Right ventricle myocardium inferior (tissue), 1 donor: ENCODE measurements at places on chromosomes 11 and 22. TPM values are rescaled to one million over a fixed set of nuclear protein-coding genes. Genes with fewer than 3 reads are reported as not detected.

- no peak for DNase-seq
Measured at GRCh38 chr11:122207921-122208764, 92.1 kb upstream of the BLID start.

DNA sequence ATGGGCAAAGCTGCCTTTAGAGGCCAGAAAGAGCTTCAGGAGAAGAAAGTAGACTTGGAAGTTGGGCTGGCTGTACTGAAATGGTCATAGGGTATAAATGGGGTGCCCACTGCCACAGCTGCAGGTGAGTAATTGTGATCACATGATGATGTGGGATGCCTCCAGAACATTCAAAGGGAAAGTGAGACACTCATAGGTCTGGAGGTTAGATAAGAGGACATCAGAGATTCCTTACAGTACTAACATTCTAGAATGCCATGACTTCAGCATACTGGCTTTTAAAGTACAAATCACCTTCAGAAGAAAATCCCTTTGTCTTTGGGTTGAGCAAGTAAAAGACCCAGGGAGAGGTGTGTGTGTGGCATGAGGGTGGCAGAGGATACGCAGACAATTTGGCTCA lies 419.2 kb downstream of the TENM4 start:
- no peak for DNase-seq

DNA sequence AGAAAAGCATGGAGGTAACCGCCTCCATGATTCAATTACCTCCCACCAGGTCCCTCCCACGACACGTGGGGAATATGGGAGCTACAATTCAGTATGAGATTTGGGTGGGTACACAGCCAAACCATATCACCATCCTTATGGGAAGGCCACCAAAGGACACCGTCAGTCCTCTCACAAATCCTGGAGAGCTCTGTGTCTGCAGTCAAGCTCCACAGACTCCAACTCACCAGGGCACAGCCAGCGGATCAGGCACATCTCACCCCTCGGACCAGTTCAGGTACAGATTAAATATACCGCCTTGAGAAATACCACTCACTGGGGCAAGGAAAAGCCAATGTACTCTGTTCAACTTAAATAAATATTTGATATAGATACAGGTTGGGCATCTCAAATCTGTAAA lies 100.3 kb downstream of the MICAL3 start:
- no peak for DNase-seq

- peak; percentile 91 for DNase-seq
Measured at GRCh38 chr11:16613512-16614381, 124.7 kb upstream of the C11orf58 start.

- DNase-seq = peak; percentile 60
Measured at GRCh38 chr11:67647471-67647870, 3.1 kb downstream of the ACY3 start.

DNA sequence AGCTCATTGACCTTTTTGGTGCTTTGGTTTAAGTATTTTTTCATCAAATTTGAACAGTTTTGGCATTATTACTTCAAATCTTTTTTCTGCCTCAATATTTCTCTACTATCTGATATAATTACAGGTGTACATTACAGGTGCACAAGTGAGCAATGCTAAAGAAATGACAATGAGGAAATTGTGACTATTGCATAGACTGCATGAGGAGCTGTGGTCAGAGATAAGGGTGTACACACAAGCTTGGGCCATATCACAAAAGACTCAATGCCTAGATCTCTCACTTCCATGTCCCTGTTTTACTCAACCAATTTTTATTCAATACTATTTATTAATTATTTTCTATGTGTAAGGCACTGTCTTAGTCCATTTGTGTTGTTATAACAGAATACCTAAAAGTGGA lies 251.0 kb upstream of the UBASH3B start:
- no peak for DNase-seq

- DNase-seq = no peak
Measured at GRCh38 chr11:59358595-59358994, at the start of gene OR5AN1. Gene OR5AN1, plus strand, starts transcription at chr11:59358895. Its CDS starts 5,564 bp downstream, at chr11:59364459.

DNA sequence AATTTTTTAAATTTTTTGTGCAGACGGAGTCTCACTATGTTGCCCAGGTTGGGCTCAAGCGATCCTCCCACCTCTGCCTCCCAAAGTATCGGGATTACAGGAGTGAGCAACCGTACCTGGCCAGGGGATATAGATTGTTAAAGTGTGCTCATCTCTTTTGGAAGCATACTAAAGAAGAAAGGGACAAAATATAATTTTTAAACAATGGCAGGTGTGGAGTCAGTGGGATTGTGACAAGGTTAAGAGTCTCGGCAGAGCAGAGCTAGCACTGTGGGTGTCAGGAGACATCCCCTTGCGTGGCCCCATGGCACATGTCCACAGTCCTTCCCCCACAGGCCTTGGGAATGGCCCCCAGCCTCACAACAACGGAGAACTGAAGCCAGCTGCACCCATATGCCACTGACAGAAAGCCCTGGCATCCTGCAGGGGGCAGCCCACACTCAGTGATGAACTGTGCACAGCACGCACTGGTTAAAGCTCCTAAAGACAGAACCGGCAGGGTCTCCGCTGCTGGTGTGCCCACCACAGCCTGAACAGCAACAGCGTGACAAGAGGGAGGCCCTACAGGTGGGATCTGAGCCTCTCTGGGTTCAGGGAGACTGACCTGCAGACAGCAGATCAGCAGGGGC lies 29.9 kb downstream of the SERPIND1 start:
- no peak for DNase-seq

DNA sequence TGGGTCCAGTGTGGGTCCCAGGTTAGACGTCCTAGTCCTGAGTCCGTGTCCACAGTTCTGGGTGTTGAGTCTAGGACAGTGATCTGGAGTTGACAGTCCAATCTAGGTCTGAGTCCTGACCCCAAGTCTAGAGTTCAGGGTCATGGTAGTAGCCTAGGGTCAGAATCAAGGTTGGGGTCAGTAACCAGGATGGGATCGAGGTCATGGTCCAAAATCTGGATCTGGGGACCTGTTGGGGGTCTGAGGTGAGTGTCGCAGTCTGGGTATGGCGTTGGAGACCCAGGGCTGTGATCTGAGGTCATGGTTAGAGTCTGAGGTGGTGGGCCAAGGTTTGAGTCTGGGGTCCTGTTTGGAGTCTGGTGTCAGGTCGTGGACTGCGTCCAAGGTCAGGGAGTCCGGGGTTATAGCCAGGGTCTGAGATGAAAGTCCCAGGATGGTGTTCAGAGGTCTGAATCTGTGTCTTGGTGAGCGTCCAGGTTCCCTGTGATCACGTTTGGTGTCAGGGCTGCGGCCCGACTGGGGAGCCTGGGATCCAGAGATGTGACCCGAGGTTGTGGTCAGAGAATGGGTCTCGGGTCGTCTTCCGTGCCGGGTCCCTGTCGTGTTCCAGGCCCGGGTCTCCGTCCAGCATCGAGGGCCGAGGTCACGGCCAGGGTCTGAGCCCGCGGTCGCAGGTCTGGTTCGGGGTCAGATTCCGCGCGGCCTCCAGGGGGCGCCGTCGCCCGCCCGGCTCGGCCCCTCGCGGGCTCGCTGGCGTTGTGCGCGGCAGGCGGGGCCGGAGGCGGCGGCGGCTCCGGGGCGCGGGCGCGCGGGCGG lies 432 bp upstream of the GRK2 start:
- DNase-seq = peak; percentile 92

DNA sequence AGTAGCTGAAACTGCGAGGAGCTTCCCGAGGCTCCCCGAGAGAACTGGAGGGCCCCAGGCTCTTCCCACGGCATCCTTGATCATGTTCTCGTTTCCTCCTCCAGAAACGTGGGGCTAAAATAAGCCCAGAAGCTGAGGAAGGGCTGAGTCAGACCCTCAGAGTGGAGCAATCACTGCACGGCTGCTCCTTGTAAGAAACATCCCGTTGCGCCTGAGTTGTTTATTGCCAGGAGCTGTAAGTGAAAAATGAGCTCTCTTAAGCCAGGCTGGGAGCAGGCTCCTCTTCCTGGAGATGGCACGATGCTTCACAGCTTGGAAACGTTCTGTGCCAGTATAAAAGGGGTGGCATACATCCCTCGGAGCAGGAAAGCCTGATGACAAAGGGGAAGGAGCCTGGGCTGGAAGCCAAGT lies 47.3 kb upstream of the SYN3 start:
- DNase-seq = no peak

DNA sequence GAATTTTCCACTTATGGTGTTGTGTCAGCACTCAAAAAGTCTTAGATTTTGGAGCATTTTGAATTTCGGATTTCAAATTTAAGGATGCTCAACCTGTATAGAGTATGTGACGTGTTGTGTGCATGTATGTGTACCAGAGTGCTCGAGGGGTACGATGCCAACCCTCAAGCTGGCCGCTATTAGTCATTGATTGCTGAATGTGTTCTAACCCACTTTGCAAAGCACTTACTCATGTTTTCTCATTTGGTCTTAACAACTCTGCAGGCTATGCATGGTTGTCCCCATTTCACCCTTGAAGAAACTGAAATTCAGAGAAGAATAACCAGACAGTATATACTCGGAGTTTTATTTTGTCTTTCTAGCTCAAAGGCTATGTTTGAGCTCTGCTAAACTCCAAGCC lies 196.4 kb upstream of the TENM4 start:
- DNase-seq = no peak

- DNase-seq = no peak
Measured at GRCh38 chr11:70108250-70108649, 30.1 kb downstream of the ANO1 start.

DNA sequence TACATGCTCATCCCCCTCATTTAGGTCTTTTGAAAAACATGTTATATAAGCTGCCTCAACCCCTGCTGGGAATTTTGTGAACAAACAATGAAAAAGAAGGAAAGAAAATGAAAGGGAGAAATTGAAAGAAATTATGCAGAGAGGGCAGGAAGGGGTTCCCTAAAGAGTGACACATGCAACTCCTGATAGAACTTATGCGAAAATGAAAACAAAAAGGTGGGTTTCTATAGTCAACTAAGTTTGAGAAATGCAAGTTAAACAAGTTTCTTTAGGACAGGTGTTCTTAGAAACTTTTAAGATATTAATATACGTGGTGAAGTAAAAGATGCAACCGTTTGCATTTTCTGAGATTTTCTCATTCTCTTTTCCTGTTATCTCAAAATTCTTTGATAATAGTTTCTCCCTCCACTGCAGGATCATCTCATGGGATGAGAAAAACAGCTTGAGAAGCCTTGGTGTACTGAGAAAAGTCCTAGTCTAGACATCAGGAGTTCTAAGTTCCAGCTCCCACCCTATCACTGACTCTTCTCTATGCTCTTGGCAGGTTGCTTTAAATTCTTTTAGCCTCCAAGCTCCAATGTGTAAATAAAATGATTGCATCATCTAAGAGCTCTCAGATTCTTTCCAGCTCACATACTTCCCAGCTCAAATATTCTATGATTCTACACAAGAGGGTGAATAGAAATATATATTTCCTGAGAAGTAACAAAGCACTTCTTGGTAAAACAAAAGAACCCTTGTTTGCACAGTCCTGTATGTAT lies 109.2 kb downstream of the FAM76B start:
- no peak for DNase-seq

- no peak for DNase-seq
Measured at GRCh38 chr11:71418643-71419042, 29.6 kb downstream of the DHCR7 start.

The MMP13 gene
- total RNA-seq = not detected

The KRTAP5-7 gene
- total RNA-seq = not detected

The OR52A1 gene
- total RNA-seq = not detected

The HTR3A gene
- total RNA-seq = not detected

The TUB gene
- 21.4 TPM for total RNA-seq

The WNT11 gene
- total RNA-seq = 18.2 TPM

The CLP1 gene
- 6.2 TPM for total RNA-seq

The KCTD14 gene
- 0.24 TPM for total RNA-seq

The PATE1 gene
- total RNA-seq = not detected

The APOA1 gene
- total RNA-seq = 5.4 TPM
